ENCODE measurements at places on chromosomes 4 and X.

- DNase-seq = no peak
These were observed 135.3 kb upstream of the VCX2 start for GRCh38 chrX:8306291-8306925.

DNA sequence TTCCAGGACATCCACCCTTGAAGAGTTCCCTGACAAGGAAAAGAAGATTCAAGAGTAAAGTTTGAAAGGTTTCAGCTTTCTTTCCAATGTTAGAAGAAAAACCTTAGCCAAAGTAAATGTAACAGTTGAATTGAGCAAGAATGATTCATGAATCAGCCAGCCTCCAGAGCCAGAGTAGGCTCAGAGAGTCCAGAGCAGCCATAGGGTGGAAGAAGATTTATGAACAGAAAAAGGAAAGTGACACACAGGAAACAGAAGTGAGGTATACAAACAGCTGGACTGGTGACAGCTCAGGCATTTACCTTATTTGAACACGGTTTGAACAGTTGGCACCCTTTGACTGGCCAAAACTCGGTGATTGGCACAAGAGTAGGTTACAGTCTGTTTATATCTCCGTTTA lies 63.2 kb downstream of the QDPR start:
- no peak for DNase-seq

DNA sequence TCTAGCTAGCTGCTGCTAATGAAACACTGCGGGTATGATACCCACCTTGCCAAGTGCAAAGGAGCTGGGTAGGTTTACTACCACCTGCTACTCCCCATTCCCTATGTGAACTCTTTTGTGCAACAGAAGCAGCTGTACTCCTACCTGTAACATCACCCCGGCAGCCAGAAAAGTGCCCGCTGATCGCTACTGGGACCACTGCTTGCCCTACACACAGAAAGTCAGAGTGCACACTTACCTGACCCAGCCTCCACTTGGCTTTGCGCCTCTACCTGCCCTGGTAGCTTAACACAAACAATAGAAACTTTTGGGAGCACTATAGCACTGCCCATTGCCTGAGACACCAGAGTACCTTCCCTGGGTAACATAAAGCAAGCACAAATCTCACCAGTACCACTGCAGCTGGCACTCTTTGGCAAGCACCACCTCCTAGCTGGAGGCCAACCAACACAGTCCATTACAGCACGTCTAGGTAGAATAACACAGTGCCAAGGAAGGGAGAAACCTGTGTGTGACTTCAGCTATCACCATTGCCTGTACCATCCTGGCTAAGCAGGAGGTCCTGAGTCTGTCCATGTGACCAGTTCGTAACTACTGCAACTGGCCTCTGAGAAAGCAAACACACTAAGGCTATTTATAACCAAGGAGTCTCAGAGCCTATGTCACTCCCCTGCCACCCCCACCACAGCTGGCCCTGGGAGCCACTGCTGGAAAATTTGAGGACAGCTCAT lies 80.1 kb downstream of the CENPC start:
- no peak for DNase-seq

GRCh38 chr4:41957634-41958033 lies 22.4 kb downstream of the TMEM33 start:
- DNase-seq = no peak

- no peak for DNase-seq
These were observed 5.5 kb downstream of the USP9X start for GRCh38 chrX:41090568-41091238.

GRCh38 chrX:41475191-41475590 lies 28.0 kb downstream of the NYX start:
- DNase-seq = no peak

DNA sequence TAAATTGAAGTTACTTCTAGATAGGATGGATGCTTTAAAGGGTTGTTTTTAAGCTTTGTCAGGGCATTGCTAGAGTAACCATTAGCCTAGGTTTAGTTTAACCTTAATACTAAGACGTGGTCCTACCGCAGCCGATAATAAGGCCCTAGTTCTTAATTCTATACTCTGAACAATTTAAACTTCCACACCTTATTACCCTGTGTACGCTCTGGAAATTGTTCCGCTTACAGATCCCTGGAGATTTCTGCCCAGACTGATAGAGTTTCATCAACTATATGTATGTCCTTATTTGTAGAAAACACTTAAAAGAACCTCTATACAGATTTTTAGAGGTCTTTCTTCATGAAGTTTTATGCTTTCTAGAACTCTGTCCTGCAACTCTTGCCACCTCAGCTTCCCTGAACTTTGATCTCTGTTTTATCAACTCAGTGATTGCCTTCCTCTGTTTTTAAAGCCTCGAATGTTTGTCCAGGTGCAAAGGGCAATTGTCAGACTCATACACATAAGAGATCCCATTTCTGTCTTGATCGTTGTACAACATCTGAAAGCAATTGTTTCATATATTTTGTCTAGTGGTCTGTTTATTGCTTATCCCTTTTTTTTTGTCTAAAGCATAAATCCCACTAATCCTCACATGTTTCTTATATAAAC lies 71.1 kb upstream of the VCX start:
- no peak for DNase-seq

GRCh38 chr4:73341454-73341853 lies 62.6 kb upstream of the ALB start:
- DNase-seq = no peak

Measured in activated CD4-positive, CD25-positive, alpha-beta regulatory T cell (primary cell).